ENCODE measurements at places on chromosomes 1 and 21.

DNA sequence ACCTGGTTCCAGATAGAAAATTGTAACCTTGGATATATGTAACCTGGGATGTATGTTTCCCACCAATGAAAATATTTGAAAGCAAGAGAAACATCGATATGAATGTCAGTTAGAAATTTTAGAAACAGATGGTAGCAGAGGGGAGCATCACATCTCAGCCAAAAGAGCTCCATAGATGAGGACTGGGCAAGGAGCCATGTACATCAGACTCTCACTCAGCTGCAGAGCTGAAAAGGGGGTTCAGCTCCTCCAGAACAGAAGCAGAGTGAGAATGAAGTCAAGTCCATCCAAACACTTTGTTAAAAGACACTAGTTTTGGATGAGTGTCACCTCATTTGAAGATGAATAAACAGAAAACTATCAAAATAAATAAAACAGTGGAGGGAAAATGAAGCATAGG is 202.4 kb downstream of the HMCN1 start:
- DNase-seq, result no peak

DNA sequence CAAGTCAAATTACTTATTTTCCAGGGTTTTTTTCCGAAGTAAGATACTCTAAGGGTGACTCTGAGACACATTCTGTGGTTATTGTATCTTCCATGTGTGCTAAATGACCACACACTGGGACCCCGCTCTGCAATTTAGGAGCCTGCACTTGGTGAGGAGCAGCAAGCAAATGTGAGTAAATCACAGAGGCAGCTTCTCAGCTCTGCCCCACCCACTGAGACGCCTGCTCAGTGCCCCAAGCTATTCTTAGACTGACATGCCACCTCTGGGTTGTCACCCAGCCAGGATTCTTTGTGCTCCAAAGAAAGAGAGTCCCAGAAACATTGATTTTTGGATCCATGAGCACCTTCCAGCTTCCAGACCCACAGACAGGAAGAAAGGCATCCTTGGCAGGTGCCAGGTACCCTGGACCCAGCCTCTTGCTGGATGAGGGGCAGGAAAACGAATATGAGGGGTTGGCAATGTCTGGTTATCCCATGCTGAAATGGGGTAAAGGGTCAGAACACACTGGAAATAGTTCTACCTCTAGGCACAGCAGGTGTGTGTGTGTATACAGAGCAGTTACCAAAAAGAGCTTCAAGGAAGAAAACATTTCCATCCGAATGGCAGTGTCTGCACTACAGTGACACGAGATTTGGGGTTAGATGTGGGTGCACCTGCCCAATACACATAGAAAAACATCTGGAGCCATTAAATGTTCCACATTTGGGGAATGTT is 41.2 kb downstream of the TNR start:
- DNase-seq, result no peak

GRCh38 chr1:34863501-34863900 is 4.0 kb upstream of the SMIM12 start:
- DNase-seq, result no peak

GRCh38 chr21:46229133-46229922 is 754 bp upstream of the LSS start:
- DNase-seq, result no peak

GRCh38 chr1:83583351-83584014 is 415.4 kb downstream of the TTLL7 start:
- DNase-seq, result no peak

GRCh38 chr1:114559356-114559755 is 22.1 kb downstream of the BCAS2 start:
- no peak for DNase-seq

DNA sequence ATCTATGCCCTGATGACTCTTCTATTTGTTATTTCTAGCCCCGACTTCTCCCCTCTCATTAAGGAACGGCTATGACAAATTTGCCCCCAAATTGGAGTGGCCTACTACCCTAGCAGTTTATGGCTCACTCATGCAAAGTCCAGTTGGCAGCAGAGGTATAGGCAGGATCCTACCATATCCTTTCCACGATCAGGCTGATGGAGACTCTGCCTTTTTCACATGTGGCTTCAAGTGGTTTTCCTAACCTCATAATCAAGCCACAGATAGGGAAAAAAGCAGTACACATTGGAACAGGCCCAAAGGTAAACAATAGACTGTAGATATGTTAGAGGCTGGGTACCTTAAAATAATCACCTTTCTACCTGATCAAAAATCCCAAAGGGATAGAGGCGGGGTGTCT is 292.5 kb downstream of the NCAM2 start:
- DNase-seq, result no peak

- DNase-seq, result no peak
These were observed 85.1 kb downstream of the PCSK9 start for GRCh38 chr1:55124470-55124869.

GRCh38 chr1:78210175-78210574 is 164.4 kb downstream of the GIPC2 start:
- no peak for DNase-seq

GRCh38 chr1:167710836-167711235 is 10.9 kb upstream of the MPZL1 start:
- DNase-seq, result no peak

GRCh38 chr1:216604771-216605170 is 118.5 kb downstream of the ESRRG start:
- DNase-seq, result no peak
